NCI-H187 (cell line): ENCODE measurements at places on chromosomes 11 and 22.

- no peak for DNase-seq
Measured at GRCh38 chr22:25023879-25024278, 71.4 kb downstream of the KIAA1671 start.

DNA sequence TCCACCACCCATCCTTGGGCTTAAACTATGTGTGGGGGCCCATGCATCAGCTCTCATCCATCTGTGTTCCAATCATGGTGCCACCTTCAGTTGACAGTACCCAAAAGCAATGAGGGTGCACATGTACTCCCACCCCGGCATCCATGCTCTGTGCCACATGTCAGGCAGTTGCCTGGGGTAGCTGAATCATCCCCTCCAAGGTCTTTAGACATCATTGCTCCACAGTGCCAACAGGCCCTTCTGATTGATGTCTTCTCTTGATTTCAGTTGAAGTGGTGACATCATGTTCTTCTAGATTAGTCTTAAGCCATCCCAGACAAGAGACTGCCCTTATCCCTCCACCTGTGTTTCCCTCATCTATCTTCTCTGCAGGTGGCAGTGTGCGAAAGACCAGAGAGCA is 42.5 kb downstream of the TMPRSS5 start:
- no peak for DNase-seq

DNA sequence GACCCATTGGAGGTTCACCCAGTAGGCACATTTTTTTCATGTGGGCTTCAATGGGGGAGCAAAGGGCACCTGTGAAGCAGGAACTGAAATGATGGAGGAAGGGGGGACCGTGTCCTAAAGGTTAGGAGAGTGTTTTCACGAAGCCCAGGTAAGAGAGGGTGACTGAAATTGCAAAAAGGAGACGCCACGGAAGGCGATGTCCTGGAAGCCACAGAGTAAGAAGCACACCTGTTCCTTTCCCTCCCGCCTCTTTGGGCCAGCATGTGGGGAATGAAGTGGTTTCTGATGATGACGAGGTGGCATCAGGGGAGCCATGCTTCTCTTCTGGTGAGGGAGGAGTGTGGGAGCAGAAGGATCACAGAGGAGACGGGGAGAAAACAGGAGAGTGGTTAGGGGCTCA is 37.0 kb upstream of the MICAL2 start:
- no peak for DNase-seq

DNA sequence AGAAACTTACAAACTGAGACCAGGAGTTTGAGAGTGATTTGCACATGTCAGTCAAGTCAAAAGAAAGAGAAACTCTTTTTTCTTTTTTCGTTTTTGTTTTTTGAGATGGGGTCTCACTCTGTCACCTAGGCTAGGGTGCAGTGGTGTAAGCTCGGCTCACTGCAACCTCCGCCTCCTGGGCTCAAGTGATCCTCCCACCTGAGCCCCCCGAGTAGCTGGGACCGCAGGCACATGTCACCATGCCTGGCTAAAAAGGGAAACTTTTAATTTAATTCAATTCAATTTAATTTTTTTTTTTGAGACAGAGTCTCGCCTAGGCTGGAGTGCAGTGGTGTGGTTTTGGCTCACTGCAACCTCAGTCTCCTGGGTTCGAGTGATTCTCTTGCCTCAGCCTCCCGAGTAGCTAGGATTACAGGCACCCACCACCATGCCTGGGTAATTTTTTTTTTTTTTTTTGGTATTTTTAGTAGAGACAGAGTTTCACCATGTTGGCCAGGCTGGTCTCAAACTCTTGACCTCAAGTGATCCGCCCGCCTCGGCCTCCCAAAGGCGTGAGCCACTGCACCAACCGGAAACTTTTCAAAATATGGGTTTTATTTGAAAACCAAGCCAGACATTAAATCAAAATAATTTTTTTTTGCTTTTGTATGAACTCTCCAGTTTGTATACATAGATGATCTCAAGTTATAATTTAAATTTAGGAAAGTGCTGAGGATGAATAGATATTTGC is 9.9 kb downstream of the UCP3 start:
- DNase-seq = no peak

- no peak for DNase-seq
Measured at GRCh38 chr22:22666307-22667091, 22.1 kb downstream of the GGTLC2 start.

DNA sequence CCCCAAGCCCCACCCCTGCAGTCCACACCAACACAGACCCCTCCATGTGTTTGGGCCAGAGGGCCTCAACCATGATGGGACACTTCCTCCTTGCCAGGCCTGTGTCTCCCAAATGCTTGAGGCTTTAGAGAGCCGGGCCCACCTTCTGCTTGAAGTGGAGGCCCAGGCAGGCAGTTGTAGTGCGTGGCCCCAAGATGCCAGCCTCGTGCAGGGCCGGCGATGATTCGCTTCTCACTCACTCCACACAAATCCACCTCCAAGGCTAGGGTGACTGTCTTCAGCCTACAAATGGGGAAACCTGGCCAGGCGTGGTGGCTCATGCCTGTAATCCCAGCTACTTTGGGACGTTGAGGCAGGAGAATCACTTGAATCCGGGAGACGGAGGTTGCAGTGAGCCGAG is 5.7 kb downstream of the PRR5 start:
- DNase-seq = no peak

- DNase-seq = no peak
Measured at GRCh38 chr11:44628730-44629700, 63.6 kb downstream of the CD82 start.

GRCh38 chr22:18095101-18095805 is 15.4 kb upstream of the TUBA8 start:
- no peak for DNase-seq

GRCh38 chr11:117860139-117860538 is 16.3 kb downstream of the FXYD6 start:
- DNase-seq = no peak

DNA sequence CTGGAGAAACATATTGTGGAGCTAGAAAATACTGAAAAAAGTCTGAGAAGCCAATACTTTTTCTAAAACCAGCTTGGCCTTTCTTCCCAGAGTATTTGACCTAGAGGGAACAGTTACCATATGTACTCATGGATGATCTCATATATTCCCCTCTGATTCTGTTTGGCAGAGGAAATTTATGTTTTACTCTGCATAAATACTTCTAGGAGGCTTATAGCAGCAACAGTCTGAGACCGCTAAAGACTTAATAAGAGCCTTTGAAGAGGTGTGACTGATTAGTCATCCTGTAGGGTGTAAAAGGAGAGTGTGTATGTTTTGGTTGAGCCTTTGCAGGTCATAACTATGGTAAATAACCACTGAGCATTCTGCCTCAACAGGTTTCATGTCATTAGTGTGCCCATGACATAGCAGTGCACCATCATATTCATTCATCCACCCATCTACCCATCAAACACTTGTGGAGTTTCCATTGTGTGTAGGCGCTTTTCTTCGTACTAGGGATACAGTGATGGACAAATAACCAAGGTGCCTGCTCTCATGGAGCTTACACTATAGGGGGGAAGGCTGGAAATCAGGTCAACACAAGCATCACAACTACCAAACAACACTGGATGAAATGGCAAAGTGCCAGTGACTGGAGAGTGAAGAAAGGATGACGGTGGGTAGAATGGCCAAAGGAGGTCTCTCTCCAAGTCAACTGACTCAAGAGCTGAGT is 44.5 kb downstream of the TRAF6 start:
- DNase-seq = no peak

GRCh38 chr11:134607963-134608750 is 196.1 kb upstream of the B3GAT1 start:
- no peak for DNase-seq

- DNase-seq = no peak
Measured at GRCh38 chr11:45457649-45458048, 171.5 kb upstream of the SYT13 start.
